ENCODE measurements at places on chromosomes 13 and 19.

GRCh38 chr13:113950451-113951245, 23.2 kb downstream of the C13orf46 start:
- peak; percentile 75 for DNase-seq

GRCh38 chr13:46553521-46553885, 533 bp downstream of the LRCH1 start:
- peak; percentile 83 for DNase-seq

- no peak for DNase-seq
Measured at GRCh38 chr13:40476175-40476958, 190.1 kb downstream of the FOXO1 start.

DNA sequence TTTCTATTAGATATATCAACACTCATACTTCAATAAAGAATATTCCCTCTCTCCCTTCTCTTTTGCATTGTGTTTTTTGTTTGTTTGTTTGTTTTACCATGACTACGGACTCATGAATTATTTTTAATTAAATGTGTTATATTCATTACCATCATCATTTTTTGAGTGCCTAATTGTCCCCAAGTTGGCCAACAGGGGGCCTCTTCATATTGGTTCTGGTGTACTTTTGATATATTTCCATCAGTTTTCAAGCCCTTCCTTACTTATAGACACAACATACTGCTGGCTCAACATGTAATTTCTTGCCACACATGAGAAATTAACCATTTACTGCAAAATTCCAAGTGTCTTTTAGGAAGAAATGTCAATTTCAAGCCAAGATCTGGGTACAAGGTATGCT, 54.5 kb upstream of the GPC6 start:
- no peak for DNase-seq

DNA sequence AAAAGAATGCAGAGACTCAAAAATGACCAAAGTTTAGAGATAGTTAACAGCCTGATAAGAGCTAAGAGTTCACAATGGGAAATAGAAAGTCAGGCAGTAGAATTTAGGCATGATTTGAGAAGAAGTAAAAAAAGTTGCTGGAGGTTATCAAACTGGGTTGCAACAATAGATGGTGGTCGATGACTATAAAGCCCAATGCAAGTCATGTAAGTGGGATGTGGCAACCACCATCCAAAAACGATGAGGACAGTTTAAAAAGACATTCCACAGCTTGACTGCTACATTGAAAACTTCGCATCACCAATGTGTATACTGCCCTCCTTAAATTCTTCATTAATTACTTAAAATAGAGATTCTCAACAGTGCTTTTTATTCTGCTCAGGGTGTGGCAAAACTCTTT, 19.7 kb downstream of the ELF1 start:
- no peak for DNase-seq

GRCh38 chr19:18070181-18070580, 16.6 kb downstream of the IL12RB1 start:
- no peak for DNase-seq

- no peak for DNase-seq
Measured at GRCh38 chr13:95279016-95279415, 22.2 kb downstream of the ABCC4 start.

DNA sequence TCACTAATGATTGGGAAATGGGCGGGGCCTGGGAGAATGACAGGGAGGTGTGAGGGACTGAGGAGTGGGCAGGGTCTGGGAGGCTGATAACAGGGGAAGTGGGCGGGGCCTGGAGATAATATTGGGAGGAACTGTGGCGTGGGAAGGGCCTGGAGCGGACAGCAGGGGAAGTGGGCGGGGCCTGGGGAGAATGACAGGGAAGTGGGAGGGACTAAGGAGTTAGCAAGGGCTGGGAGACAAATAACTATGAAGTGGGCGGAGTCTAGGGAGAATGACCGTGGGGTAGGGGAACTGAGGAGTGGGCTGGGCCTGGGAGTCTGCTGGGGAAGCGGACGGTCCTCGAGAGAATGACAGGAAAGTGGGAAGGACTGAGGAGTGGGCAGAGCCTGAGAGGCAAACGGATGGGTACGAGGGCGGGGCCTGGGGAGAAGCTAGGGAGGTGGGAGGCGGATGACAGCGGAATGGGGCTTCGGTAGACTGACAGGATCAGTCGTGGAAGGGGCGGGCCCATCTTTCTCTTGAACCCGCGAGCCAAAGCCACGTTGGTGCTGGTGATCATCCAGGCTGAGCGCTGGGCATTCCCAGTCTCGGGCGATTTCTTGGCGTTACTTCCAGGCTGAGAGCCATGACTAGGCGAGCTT, 14.0 kb upstream of the TUBB4A start:
- DNase-seq, result peak; percentile 97

GRCh38 chr13:80894917-80895316, 554.0 kb upstream of the SPRY2 start:
- no peak for DNase-seq

DNA sequence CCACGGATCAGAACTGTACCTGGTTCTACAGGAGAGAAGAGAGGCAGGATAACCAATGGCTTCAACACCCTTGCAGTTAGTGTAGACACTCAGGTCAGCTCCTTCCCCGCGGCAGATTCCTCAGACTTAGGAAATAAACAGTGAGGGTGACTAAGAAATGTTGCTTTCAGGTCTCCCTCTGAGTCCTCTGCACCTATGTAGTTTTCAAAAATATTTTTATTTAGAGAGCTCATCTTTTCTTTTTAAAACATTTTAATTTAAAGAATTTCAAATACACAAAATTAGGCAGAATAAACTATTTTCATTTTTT, 195.2 kb downstream of the KLF12 start:
- DNase-seq, result no peak

DNA sequence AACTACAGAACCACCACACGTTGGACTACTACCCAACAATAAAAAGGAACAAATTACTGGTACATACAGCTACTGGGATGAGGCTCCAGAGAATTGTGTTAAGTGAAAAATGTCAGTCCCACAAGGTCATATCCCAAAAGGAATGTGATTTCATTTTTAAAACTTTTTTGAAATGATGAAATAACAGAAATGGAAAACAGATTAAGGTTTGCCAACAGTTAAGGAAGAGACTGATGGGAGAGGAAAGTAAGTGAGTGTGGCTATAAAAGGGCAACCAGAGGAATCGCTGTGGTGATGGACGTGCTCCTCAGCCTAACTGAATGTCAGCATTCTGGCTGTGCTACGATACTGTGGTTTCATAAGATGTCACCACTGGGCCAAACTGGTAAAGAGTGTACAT, 512.8 kb downstream of the UQCRFS1 start:
- DNase-seq, result no peak

DNA sequence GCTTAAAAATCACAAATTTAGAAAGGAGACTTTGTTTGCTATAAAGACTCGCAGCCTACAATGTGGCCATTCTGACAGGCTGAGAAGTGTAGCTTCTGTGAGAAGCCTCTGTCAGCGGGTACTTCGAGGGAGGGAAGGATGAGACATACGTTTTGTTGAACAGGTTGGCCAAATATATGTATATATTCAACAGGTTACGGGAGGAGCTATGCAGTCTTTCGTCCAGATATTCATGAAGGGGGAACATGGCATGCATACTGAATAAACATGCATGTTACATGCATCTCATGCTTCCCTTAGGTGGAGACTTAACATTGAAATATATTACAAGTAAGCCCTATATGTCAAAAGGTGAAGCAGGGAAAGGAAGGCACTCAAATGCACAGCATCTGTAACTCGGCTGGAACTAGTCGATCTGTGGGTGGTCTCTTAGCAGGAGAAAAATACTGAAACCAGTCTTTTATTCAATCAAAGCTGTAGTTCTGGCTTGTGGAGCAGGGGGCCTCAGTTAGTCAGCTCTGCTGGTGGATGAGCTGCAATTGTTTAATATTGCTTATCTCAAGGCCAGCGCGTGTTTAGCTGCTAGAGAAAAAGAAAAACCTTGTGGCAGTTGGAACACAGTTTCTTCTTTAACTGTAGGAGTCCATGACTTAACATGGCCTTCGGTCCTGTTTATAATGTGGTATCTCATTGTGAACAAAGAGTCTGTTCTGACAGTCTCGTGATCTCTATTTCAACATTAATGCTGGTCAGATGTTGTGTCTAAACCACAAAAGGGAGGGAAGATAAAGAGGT, 94.3 kb downstream of the FAM216B start:
- DNase-seq, result no peak

- no peak for DNase-seq
Measured at GRCh38 chr19:29260477-29261317, 47.7 kb upstream of the UQCRFS1 start.

- DNase-seq, result no peak
Measured at GRCh38 chr13:44230071-44230470, 143.6 kb upstream of the SERP2 start.

GRCh38 chr19:45645631-45646344, 6.6 kb upstream of the EML2 start:
- no peak for DNase-seq
